ENCODE measurements at places on chromosomes 3 and 15.

DNA sequence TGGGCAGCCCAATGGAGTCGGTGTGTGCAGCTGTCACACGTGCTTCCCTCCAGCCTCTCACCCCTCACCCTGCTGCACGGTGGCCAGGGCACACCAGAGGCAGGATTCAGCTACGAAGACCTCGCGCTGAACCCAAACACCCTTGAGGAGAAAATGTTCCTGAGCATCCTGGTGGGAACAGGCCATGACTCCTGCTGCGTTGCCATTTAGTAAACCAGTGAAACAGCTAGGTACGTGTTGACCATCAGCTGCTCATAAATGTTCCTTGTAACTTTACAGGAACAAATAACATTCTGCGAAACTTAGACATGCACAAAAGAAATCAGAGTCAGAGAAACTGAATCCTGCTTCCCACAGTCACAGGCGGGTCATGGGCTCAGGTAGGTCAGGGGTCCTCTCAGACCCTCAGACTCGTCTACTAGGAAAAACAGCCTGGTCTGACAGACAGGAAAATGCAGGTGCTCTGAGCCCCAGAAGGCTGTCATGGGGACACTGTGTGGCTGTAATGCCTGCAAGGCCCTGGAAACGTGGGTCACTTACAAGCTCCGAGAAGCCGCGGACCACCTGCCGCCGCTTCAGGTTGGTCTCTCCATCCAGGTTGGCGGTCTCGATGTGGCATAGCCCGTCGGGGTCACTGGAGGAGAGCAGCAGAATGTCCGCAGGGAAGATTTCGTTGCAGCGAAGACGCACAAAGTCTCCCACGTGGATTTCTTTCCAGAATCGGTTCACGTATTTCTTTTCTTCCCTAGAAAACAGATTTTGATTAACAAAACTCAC lies 82.5 kb downstream of the ATP10A start:
- no peak for DNase-seq

- no peak for DNase-seq
These were observed 96.6 kb downstream of the EFL1 start for GRCh38 chr15:82165948-82166376.

DNA sequence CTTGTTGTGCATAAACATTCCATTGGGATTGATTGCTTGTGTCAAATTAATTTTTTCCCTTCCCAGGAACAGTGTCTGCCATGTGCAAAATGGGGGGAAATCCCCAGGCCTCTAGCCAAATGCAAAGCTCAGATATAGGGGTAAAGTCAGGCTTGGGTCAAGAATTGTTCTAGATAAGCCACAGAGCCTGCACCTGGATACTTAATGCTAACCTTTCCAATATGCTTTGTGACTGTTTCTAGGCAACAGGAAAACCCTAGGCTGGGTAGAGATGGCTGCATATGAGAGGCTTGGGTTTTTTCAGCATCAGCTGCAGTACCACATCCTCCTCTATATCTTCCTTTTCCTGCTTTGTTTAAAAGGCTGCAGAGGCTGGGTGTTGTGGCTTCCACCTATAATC lies 61.9 kb upstream of the ROPN1 start:
- DNase-seq, result no peak

- DNase-seq, result peak; percentile 46
These were observed 55.6 kb upstream of the CGNL1 start for GRCh38 chr15:57320631-57321220.

- peak; percentile 72 for DNase-seq
These were observed 13.7 kb upstream of the PARP6 start for GRCh38 chr15:72285927-72286516.

GRCh38 chr3:9121366-9122001 lies 128.0 kb downstream of the SRGAP3 start:
- DNase-seq, result no peak

GRCh38 chr3:131393051-131393450 lies 11.5 kb downstream of the NUDT16 start:
- DNase-seq, result peak; percentile 17

DNA sequence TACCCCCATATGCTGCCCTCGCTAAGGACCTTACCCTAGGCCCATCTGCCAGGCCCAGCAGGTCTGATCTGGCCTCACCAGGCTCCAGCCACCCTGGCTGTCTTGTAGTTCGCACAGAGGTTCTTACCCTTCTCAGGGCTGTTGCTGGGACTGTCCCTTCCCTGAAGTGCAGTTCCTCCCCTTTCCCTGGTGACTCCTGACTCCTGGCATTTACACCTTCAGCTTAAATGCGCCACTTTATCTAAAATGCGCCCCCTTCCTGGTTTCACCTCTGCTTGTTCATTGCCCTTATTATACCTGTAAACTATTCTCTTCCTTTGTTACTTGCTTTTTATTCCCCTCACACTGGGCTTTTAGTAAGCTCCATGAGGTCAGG lies 835 bp upstream of the TTLL3 start:
- no peak for DNase-seq

GRCh38 chr3:5214352-5214751 lies 26.8 kb downstream of the EDEM1 start:
- DNase-seq, result no peak

GRCh38 chr15:79370716-79371115 lies 59.8 kb downstream of the TMED3 start:
- peak; percentile 51 for DNase-seq

DNA sequence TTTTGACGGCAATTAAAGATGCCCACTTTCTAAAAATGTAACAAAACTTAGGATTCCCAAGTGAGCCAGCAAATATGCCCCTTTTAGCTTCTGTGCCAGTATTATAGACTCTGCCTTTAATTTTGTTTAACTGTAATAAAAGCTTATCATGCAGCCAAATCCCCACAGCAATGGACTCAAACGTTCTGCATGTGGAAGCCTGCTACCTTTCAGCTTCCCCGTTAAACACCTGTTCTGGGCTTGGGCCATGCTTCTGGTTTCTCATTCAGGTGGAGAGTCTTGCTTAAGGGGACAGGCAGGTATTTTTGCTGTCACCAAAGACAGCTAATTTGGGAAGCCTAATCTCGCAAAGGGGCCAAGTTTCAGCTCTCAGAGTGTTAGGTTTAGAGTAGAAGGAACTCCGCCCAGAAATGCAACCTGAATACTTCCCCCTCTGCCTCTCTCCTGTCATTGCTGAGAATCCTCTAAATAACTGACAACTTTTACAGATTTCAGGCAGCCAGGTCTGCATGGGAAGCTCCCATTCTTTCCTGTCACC lies 399.4 kb upstream of the ATP11B start:
- no peak for DNase-seq

GRCh38 chr3:100518983-100519382 lies 26.6 kb downstream of the TMEM45A start:
- DNase-seq, result peak; percentile 28

DNA sequence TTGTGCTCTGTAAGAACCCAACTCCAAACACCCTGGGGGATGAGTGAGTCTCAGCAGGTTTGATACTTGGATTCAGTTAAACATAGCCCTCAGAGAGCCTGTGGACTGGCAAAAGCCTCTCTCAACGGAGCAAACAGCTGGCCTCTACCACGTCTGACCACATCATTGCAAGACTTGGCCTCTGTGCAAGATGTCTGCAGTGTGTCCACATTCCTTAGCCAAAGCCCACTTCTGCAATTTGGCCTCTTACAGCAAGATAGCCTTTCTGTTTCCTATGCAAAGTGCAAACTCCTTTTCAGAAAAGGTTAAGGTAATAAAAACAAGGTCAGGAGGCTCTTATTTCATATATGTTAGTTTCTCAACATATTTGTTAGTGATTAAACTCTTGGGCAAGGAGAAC lies 27.9 kb downstream of the FBN1 start:
- peak; percentile 81 for DNase-seq

GRCh38 chr3:131387796-131388489 lies 6.4 kb downstream of the NUDT16 start:
- no peak for DNase-seq

- DNase-seq, result peak; percentile 16
These were observed 114.3 kb upstream of the CACNA2D3 start for GRCh38 chr3:54008099-54008498.

DNA sequence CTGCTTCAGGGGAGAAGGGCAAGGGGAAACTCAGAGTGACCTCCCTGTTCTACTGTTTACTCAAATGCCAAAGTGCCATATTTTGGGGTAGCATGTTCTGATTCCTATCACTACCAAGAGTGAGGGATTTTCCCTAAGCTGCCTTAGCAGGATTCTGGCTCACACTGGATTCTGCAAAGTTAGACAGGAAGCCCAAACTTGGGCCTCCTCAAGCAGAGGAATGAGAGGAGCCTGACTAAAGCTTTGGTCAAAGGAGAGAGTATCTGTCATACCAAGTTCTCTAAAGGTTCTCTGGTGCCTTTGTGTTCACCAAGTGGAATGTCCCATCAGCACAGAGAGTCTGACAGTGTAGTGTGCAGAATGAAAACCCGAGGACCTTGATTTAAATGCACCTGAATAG lies 8.8 kb upstream of the RARB start:
- DNase-seq, result peak; percentile 16

DNA sequence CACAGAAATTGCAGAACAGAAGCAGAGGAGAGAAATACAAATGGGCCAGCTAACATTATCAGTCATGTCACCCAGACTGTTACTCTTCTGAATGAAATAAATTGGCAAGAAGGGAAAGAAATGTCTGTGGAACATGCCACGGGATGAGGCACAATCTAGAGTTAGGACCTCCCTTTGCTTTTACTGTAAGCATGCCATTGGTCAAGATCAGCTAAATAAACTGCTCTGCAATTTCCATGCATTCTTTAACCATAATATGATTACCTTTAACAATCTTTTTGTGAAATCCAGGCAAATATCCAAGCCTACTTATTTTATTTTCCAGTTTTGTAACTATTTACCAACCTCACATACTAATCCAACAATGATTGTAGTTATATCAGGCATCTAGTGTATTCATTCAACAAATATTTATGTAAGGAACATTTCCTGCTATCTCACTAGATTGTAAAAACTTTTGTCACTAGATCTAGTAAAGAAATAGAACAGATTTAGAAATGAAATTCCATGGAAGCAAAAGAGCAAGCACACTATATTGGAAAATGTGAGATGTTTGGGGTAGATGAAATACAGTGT lies 383.4 kb downstream of the MECOM start:
- DNase-seq, result no peak

GRCh38 chr3:175311946-175312345 lies 452.8 kb downstream of the NAALADL2 start:
- DNase-seq, result no peak

- DNase-seq, result peak; percentile 88
These were observed 2.8 kb upstream of the CCDC9B start for GRCh38 chr15:40343512-40343911.

DNA sequence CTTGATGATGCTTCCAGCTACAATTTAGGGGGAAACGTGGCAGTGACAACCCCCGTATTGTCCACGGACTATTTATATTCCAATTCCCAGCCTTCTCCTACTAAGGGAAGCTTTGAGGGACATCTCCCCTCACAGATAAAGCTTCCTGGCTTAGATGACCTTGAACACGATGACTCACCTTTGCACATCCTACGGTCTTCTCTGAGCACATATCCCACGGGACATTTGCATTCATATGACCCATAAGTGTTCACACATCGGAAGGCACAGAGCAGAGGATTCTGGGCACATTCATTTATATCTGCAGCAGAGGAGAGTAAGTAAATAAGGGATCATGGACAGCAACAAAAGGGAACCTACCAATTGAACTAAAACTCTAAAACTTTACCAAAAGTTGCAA lies 101.5 kb downstream of the DUT start:
- DNase-seq, result no peak

- no peak for DNase-seq
These were observed 2.4 kb downstream of the HACD3 start for GRCh38 chr15:65532738-65533051.

GRCh38 chr3:20890111-20890519 lies 704.1 kb upstream of the SGO1 start:
- DNase-seq, result no peak

- no peak for DNase-seq
These were observed 268.5 kb downstream of the WNT5A start for GRCh38 chr3:55218577-55218976.

GRCh38 chr3:190608850-190609589 lies 95.1 kb downstream of the IL1RAP start:
- no peak for DNase-seq

GRCh38 chr15:30859091-30859874 lies 44.4 kb upstream of the FAN1 start:
- peak; percentile 54 for DNase-seq

DNA sequence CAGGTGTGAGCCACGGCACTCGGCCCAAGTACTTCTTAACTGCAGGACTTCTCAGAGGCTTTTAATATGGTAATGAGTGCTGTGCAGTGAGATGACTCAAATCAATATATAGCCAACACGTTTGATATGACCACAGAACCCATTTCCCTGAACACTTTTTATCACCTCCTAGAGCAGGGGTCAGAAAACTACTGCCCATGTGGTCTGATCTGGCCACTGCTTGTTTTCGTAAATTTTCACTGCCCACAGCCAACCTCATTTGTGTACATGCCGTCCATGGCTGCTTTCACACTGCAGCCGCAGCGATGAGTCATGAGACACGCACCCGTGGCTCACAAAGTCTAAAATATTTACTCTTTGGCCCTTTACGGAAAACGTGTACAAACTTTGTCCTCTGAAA lies 179.2 kb downstream of the RORA start:
- no peak for DNase-seq

GRCh38 chr3:111758642-111759041 lies 100.4 kb upstream of the PHLDB2 start:
- no peak for DNase-seq

DNA sequence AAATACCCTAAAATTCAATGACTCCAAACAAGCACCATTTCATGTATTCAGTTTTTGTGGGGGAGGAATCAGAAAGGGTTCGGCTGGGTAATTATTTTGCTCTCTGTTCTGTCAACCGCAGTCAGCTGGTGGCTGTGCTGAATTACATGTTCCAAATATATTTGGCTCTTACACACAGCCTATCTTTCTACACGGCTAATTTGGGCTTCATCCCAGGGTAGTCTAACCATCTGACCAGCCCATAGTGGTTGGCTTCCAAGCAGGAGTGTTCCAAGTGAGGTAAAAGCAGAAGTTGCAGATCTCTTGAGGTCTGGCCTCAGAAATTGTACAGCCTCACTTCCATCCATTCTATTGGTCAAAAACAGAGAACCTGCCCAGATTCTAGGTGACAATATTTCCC lies 760.8 kb upstream of the SEMA6D start:
- DNase-seq, result no peak

DNA sequence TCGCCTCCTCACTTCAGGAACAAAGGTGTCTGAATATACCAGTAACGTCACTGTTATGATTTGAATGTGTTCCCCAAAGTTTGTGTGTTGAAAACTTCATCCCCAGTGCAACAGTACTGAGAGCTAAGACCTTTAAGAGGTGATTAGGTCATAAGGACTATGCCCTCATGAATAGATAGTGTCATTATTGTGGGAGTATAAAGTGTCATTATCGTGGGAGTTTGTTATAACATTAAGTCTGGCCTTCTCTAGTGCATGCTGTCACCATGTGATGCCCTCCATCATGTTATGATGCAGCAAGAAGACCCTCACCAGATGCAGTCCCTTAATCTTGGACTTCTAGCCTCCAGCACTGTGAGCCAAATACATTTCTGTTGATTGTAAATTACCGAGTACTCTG lies 53.7 kb upstream of the TLE3 start:
- DNase-seq, result no peak

DNA sequence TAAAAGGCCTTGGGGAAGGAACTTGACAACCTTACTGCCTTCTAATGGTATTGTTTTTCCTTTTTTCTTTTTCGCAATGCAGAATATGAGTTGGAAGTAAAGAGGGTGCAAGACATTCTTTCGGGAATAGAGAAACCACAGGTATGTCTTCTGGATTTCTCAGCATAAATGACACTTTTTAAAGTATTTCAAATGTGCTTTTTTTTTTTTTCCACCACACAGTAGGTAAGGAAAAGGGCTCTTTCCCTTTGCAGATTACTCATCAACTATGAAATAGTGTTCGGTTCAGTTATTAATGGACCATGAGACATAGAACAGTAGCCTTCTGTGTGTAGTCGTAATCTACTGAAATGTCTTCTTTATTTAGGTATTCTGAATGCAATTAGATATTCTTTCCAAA lies 162.4 kb downstream of the GHSR start:
- peak; percentile 33 for DNase-seq
